ENCODE measurements at places on chromosomes 1 and 21. TPM values are rescaled to one million over a fixed set of nuclear protein-coding genes. Genes with fewer than 3 reads are reported as not detected.

DNA sequence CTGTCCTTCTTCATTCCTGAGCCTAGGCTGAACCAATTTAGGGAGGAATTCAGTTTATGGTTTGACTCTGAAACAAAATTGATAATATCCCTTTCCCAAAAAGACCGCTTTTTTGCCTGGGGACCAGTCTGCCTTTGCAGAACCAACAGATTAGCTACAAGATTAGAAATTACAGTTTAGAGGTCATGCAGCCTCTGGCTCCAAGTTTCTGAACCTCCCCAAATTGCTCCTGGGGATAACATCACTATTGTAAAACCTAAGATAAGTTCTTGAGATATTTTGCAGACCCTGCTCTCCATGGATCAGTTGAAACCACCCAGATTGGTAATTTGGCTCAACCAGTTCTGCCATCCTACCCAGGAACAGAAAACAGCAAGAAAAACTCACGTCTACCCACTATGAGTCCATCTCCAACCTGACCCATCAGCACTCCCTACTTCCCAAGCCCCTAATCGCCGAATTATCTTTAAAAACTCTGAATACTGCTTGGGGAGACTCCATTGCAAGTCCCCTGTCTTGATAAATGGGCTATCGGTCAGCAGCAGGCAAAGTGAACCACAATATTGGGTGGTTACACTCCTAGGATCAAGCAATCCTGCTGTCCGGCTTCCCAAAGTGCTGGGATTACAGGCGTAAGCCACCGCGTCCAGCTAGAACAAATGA lies 605 bp upstream of the RABGGTB start:
- DNase-seq = no peak

DNA sequence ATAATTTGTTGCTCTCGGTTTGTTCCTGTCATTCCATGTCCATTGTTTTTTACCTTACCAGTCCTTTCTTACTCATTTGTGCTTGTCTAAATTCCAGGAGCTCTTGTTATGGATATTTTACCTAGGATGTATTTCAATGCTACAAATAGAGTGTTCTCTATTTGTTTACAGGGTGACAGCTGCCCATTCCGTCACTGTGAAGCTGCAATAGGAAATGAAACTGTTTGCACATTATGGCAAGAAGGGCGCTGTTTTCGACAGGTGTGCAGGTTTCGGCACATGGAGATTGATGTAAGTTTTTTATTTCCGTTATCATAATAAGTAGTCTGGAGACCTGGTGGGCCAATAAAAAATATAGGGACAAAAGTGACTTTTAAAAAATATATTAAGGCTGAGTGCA lies 23.0 kb downstream of the ZBED6 start:
- DNase-seq = no peak

DNA sequence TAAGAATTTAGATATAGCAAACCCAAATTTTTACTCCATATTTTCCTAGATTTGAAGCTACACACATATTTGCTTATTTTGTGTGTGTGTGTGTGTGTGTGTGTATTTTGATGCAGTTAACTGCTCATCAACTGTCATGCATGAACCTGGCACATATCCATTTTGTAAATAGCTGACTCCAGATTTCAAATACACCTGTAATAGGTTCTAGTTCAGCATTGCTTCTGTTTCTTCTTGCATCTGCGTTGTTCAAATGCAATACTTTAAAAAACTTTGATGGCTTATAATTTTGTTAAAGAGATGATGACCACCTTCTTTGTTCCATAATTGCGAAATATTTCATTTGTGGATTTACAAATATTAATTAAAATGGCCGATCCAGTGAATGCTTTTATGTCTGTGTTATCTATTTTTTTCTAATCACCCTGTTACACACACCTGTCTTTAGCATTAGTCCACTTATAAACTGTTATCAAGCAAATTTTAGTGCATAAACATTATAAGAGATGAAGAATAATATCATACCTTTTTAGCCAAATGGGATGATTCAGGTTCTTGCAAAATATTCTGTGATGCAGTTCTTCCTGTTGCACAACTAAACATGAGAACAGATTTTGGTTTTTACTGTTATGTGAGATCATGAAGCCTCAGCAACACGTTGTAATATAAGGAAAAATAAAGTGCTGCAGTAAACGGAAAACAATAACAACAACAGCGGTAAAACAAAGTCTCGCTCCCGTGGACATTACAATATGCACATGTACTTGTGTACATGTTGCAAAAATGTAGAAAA lies 12.7 kb upstream of the S100A11 start:
- no peak for DNase-seq

DNA sequence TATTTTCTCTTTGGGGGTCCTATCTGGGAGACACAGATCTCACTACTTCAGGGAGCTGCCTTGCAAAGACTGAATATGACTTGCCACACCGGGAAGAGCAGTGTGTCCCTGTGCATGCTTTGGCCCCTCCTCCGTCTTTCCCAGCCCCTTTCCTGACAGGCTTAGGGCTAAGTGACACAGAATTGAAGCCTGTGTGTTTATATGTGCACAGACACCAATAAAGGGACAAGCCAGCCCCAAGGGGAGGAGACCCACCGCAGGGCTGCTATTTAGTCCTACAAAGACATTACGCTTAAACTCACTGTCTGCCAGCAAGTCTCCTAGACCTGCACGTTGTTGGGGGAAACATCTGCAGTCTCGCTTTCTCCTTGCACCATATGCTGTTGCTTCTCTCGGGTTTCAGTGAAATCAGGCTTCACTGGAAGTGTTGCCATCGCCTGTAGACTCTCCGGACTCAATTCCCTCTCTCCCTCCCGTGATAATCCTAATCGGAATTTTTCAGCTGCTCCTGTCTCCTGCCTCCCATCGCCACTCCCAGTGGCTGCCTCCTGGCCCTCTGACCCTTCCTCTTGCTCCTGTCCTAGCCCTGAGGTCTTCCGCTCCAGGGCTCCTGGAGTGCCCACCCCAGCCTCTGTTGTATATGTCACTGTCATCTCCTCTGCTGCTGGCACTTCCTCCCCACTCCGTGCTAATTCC lies 58.5 kb upstream of the LRRC53 start:
- DNase-seq = no peak

- no peak for DNase-seq
Measured at GRCh38 chr1:9621032-9621431, 30.5 kb upstream of the PIK3CD start.

DNA sequence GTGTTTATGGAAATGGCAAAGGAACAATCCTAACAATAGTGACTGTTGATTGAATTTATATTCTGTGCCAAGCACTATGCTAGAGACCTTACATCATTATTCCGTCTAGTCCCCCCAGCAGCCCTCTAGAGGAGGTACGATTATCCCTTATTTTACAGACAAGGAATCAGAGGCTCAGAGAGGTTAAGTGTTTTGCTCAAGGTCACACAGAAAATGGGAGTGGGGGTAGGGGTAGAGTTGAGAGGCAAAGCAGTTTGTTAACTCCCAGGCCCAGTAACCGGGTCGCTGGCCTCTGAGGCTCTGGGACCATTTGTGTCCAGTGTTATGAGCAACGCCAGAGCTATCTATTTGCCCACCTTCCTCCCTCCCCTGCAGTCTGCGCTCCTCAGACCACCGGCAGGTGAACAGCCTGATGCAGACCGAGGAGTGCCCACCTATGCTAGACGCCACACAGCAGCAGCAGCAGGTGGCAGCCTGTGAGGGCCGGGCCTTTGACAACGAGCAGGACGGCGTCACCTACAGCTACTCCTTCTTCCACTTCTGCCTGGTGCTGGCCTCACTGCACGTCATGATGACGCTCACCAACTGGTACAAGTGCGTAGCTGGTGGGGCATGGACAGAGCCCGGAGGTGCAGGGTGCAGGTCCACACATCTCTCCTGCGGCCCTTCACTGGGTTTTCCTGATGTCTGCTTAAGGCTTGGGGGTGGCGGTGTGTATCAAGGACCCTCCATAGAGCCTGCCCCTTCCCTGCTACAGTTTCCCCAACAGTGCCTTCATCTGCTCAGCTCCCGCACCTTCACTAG lies 19.8 kb downstream of the SERINC2 start:
- DNase-seq = peak; percentile 22

DNA sequence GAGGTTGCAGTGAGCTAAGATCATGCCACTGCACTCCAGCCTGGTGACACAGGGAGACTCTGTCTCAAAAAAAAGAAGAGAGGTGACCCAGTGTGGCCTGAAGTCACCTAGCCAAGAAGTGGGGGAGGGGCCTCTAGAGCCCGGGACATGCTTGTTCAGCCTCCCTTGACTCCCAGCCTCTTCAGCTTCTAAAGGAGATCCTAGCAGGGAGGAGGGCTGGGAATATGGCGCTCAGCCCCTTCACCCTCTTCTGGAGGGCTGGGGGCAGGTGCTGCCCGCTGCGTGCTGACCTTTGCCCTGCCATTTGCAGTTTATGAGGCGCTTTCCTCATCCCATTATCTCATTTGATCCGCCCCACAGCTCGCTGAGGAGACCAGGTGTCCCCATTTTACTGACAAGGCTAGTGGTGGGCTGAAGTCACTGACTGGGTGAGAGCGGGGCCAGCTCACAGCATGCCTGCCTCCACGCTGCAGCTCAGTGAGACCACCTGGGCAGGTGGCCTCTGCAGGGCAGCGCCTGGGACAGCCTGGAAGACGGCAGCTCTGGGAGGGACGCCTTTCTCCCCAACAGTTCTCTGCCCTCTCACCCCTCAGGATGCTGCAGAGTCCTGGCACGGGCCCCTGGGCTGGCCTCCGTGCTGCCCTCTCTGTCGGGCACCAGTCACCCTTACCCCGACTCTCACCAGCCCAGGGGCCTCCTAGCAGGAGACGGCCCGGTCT lies 7.5 kb downstream of the ELF3 start:
- DNase-seq = peak; percentile 59

DNA sequence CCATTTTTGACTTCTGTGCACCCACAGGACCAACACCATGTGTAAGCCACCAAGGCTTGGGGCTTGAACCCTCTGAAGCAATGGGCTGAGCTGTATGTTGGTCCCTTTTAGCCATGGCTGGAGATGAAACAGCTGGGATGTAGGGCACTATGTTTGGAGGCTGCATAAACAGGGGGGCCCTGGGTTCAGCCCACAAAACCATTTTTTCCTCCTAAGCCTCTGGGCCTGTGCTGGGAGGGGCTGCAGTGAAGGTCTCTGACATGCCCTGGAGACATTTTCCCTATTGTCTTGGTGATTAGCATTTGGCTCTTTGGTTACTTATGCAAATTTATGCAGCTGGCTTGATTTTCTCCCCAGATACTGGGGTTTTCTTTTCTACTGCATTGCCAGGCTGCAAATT lies 144.9 kb downstream of the ZNF326 start:
- DNase-seq = no peak

GRCh38 chr1:23194119-23194984 lies 22.9 kb downstream of the HTR1D start:
- no peak for DNase-seq

GRCh38 chr1:64790832-64791487 lies 46.1 kb downstream of the RAVER2 start:
- no peak for DNase-seq

The CYYR1 gene
- 34.2 TPM for total RNA-seq

The HCN3 gene
- 5.1 TPM for total RNA-seq

The LYPD8 gene
- not detected for total RNA-seq

The KIRREL1 gene
- 56.5 TPM for total RNA-seq

All from H7 (cell line).